ENCODE measurements at places on chromosomes 5 and 9.

DNA sequence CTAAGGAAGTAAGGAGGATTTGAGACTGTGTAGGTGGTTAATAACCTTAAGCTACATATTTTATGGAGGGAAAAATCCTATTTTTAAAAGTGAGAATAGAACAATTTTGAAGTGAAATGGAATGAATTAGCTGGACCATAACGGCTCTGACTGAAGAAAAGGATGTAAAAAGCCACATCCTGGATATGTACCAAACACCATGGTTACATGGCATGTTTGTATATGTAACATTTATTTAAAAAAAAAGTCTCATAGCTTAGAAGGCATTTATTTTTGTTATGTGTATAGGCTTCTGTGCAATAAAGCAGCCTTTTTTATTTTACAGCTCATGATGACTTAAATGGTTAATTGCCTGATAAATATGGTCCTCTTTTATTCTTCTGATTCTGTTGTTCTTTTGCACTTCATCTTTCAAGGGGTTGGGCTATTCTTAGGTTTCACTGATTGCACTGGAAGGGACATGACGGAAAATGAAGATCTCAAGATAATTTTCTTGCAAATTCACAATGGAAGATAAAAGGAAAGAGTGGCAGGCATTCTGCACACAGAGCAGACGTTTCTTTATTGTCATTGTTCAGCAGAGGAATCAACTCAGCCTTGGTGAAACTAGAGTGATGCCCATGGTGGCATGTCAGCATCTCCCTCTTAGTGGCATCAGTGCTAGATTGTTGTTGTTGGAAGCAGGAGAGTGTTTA lies 63.1 kb downstream of the DOCK8 start:
- no peak for DNase-seq

GRCh38 chr5:110269478-110270142 lies 456.9 kb downstream of the TMEM232 start:
- no peak for DNase-seq

GRCh38 chr5:175590471-175590881 lies 67.4 kb upstream of the HRH2 start:
- DNase-seq = peak; percentile 87

DNA sequence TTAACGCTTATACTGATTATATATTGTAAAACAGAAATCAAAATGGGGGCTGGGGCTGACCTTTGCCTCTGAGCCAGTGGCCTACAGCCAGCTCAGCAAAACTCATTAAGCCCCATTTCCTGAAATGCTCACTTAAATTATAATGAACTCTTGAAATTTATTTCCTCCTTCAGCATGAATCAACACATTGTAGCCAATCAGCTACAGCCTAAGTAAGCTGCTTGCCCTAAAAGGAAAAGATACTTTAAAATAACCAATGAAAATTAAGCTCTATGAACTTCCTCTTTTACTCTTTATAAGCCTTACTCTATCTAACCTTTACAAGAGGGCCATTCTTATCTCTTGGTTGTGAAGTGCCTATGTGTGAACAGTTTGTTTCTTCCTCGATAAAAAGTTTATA lies 33.5 kb upstream of the SUB1 start:
- DNase-seq = no peak

GRCh38 chr9:104836235-104836634 lies 72.3 kb downstream of the NIPSNAP3B start:
- DNase-seq = no peak
